ENCODE measurements at places on chromosomes 12 and 14.

- no peak for DNase-seq
These were observed 9.8 kb downstream of the NTF3 start for GRCh38 chr12:5441497-5442236.

DNA sequence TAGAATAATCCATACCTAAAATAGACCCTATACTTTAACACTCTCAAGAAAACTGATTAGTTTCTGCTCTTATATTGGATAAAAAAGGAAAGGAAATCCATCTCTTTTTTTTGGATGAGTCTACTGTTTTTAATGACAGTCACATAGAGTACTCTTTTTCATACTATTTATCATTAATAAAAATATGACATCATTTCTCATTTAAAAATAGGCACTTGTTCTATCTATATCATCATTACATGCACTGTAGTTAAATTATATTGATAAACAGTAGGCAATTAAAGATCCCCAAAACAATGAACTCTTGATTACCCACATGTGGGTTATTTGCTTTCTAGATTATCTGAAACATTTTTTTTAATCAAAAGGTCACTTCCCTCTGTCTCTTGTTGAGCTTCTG is 338.8 kb downstream of the NELL2 start:
- DNase-seq: no peak

GRCh38 chr12:73998894-73999293 is 538.7 kb upstream of the ATXN7L3B start:
- no peak for DNase-seq

DNA sequence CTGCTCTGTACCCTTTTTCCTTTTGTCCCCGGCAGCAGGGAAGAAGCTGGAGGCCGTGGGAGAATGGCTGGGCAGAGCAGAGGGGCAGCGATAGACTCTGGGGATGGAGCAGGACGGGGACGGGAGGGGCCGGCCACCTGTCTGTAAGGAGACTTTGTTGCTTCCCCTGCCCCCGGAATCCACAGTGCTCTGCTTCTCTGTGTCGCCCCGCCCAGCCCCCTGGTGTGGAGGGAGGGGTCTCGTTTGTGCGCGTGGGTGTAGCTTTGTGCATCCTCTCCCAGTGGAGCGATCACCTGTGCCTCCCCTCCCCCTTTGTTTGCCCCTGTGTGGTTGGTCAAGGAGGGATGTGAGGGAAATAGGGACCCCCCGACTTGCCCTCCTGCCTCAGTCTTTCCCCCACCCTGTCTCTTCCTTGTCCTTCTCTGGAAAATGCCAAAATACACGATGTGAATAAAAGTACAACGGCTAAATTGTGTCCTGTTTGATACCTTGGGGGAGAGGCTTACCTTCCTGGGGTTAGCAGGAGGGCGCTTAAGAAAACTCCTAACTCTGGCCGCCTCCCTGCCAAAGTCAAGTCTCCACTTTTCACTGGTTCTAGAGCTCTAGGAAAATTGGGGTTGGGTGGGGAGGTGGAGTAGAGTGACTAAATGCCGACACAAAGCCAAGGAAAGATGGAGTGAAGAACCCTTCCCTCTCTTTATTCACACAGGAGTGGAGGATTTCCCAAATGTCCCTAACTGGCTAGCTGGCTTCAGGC is 990 bp upstream of the TPI1 start:
- no peak for DNase-seq

GRCh38 chr12:49478949-49479664 is 59.7 kb upstream of the KCNH3 start:
- DNase-seq: no peak

GRCh38 chr14:54574528-54574927 is 7.6 kb downstream of the SAMD4A start:
- DNase-seq: no peak

- no peak for DNase-seq
These were observed 175.7 kb downstream of the C12orf50 start for GRCh38 chr12:87853448-87854003.

DNA sequence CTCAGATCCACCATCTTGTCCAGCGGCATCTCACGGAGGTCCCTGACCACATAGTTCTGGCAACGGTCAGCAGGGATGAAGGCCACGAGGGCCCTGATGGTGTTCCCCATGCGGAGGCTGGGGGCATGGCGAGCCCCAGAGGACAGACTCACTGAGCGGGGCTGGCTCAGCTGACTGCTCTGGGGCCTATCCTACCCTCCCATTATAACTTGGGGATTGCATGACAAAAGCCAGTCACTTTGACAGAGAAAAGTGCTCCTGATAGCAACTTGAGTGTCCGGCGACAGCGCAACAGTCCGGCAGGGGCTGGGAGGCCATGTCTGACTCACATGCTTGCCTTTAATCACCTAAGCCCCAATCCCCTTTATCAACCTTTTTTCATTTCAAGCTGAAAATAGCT is at the start of gene LRRC10:
TSS of gene LRRC10 (minus strand) at position 179 of the 400 bp plus-strand sequence. CDS start at position 110, 69 bp downstream.
- no peak for DNase-seq

- no peak for DNase-seq
These were observed 23.9 kb downstream of the RCOR1 start for GRCh38 chr14:102616318-102616717.

- DNase-seq: no peak
These were observed 9.7 kb upstream of the BHLHE41 start for GRCh38 chr12:26134540-26134939.

- DNase-seq: no peak
These were observed 313.1 kb downstream of the SLC6A15 start for GRCh38 chr12:84599539-84599938.

DNA sequence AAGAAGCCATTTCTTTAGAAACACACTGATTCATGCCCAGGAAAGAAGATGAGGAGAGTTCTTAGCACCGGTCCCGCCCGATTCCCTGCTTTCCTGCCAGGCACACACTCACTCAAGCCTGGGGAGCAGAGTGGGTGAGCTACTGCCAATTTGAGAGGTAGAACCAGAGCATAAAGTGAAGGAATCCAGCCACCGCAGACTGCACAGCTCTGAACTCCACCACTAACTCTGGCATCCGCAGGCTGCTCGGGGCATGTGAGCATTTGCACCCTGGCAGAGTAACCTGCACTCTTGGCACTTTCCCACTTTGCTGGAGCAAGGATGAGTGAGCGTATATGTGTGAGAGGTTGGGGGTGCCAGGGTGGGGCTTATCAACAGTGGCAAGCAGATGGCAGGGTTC is 4.0 kb upstream of the SYNDIG1L start:
- no peak for DNase-seq

DNA sequence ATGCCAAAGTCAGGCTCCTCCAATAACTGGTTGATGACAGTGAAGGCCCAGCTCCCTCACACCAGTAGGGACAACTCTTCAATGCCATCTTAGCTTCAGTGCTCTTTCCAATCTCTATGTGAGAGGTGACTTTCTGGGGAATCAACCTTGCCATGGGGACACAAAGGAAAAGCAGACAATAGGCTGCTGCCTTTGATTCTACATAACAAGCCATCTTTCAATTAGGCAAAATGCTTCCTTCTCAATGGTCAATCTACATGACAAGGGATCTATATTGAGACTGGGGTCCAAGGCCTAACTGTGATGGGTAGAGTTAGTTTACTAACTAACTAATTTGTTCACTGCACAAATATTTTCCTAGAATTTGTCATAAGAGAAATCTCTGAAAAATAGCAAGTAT is 1417.5 kb upstream of the SEL1L start:
- no peak for DNase-seq

GRCh38 chr14:60014402-60014801 is 77.3 kb upstream of the PCNX4 start:
- no peak for DNase-seq

DNA sequence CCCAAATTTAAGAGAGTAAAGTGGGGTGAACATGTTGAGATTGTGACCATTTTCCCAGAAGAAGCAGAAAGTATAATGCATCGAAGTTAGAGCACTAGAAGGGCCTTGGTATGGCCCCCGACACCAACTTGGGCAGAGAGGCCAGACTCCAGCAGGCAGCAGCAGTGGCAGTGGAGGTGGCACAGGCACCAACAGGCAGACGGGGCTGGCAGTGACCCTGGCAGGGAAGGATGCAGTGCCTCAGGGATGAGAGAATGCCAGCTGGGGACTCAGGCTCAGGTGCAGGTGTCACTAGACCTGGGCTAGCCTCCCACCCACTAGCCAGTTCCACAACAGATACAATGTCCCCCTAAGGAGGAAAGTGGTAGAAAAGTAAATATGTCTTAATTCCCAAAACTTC is 27.7 kb upstream of the AMIGO2 start:
- DNase-seq: no peak

- no peak for DNase-seq
These were observed 12.9 kb downstream of the OTUB2 start for GRCh38 chr14:94038921-94039629.

DNA sequence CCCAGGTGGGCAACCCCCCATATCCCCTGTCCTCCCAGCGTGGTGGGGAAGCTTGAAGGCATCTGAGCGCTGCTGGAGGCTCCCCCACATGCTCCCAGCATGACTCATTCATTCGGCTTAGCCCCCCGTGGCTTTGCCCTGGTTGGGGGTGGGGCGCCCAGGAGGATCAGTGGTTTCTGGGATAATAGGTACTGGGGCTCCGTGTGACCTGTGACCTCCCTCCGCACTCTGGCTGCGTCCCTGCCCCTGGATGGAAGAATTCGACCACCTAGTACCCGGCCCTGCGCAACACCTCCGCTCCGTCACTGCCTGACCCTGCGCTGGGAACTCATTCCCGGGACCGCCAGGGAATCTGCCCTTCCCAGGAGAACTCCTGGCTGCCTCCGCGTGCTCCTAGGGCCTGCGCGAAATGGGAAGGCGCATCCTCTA is 120.1 kb downstream of the AACS start:
- no peak for DNase-seq

- DNase-seq: no peak
These were observed 57.2 kb upstream of the ATP2A2 start for GRCh38 chr12:110223777-110224378.

All from activated CD8-positive, alpha-beta memory T cell treated with anti-CD3 and anti-CD28 coated beads for 1 hour (primary cell).